Stomach (tissue), 19 donors: ENCODE measurements at places on chromosomes 13 and 19. TPM values are rescaled to one million over a fixed set of nuclear protein-coding genes. Genes with fewer than 3 reads are reported as not detected.

GRCh38 chr13:98677398-98677797 lies 75.1 kb downstream of the SLC15A1 start:
- DNase-seq: no peak

- DNase-seq: peak; percentile 82
These were observed 28.8 kb downstream of the EPN1 start for GRCh38 chr19:55703790-55704215.

DNA sequence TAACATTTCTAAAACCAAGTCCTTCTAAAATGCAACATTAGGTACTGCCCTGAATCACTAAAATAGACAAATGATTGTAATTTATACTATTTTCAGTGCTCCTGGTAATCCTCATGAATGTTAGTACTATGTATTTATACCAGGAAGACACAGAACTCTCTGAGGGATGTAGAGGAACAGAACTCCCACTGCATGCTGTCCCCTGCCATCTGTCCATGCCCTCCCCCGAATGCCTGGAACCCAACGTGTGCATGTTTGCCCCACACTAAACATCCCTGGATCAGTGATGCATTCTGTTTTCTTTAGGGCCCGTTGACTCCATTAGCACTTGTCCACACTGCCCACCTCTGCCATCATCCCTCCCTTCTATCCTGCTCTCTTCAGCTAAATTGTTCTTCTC lies 26.5 kb downstream of the ENOX1 start:
- no peak for DNase-seq

IL17D gene
- total RNA-seq: not detected

DNA sequence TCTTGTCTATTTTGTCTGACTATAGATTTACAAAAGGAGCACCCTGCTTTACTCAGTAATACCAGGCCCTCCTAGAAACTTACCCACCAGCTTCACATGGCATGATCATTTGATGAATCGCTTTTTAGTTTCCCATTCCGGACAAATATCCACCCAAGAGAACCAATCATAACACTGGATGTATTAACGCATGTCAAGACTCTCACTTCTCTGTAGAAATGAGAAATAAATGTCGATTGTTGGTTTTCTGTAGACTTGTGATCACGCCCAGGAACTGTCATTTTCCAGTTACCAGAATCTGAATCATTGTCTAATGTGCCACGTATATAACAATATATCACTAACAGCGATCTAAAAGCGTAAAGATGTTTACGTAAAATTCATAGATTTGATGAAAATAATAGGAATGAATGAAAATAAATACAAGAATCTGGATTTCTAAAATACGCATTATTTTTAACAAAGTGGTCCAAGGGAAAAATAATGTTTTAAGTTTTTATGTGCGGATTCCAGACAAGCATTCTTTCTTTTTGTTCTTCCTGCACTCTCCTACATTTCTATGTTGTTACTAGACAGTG lies 14.0 kb downstream of the CDX2 start:
- DNase-seq: no peak

BRME1 gene
- total RNA-seq: 2.0 TPM

PSG11 gene
- not detected for total RNA-seq

- DNase-seq: no peak
These were observed 143.4 kb downstream of the CYSLTR2 start for GRCh38 chr13:48797127-48797526.

DNA sequence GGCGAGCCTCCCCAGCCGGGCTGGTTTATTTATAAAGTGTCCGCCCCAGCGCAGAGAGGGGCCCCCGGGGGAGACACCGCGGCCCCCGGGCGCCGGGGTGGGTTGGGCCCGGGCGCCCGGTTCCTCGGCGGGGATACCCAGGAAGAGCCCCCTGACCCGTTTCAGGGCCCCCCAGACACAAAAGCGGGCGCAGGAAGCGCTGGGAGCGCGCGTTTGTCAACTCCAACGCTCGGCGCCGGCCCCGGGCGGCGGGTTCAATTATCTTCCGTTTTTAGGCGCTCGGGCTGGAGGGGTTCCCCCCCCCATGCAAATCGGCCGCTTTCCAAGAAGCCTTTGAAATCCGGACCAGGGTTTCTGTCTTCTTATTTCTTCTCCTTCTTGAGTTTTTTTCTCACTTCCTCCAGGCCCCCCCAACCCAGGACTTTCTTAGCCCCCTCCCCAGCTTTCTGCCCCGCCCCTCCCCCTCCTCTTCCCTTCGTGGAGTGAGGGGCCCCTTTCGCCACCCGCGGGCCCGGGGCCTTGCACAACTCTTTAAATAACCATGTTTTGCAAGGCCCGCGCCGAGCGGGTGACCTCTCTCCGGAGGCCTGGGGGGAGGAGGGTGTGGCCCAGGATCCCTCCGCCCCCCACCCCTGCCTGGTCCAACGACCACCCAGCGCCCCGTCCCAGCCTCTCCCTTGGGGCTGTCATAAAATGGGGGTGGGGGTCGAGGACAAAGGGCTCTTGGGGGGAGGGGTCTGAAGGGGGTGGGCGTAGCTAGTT lies 935 bp downstream of the ARID3A start:
- peak; percentile 76 for DNase-seq

GRCh38 chr13:112770504-112770903 lies 80.7 kb downstream of the ATP11A start:
- DNase-seq: no peak

DNA sequence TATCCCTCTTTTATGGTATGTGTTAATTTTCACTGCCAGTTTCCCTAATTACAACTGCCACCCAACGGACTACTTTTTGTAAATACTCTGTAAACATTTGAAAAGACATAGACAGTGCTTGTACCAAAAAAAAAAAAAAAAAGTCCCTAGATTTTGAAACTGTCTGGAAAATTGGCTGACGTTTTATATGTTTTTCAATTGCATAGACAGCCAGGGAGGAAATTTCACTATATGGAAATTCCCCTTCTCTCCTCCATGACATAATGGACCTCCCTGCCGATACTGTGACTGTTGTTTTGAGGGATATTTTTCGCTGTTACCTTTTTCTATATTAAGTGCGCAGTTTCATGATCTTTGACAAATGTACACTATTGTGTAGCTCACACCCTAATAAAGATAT lies 43.4 kb downstream of the C13orf42 start:
- DNase-seq: no peak

- DNase-seq: peak; percentile 92
These were observed 15.2 kb downstream of the UPF1 start for GRCh38 chr19:18846862-18847548.

- DNase-seq: no peak
These were observed 420.4 kb downstream of the EFNB2 start for GRCh38 chr13:106115081-106115480.

DNA sequence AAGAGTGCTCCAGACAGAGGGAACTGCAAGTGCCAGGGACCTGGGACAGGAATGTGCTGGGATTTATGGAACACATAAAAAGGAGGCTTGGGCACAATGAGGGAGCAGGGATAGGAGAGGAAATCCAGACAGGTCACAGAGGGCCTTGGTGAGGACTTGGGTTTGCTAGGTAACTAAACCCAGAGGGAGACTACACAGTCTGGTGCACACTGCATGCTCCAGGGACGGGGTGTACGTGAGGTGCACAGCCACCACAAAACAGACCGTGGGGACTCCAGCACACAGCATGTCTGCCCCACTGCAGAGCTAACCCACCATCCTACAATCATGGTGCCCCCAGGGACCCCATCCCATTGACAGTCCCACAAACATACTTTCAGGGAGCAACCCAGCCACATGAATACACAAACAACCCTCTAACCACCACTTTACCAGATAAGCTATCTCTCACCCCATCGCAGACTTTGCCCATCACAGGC lies 5.5 kb upstream of the ZFP36 start:
- no peak for DNase-seq

DNA sequence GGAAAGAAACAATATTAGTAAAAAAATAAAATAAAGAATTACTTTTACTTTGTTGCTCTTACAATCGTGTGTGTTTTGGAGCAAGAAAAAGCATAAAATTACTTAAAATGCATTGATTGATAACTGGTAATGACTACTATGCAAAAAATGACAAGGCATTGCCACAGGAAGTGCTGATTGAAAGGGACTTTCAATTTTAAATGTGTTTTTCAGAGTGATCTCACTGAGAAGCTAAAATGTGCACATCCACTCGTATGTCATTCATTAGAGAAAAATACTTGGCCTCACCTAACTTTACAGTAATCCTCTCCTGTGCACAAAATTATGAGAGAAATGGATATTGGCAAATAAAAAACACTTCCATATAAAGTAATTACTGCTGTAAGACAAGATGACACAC lies 934.9 kb downstream of the SLITRK6 start:
- no peak for DNase-seq

DNA sequence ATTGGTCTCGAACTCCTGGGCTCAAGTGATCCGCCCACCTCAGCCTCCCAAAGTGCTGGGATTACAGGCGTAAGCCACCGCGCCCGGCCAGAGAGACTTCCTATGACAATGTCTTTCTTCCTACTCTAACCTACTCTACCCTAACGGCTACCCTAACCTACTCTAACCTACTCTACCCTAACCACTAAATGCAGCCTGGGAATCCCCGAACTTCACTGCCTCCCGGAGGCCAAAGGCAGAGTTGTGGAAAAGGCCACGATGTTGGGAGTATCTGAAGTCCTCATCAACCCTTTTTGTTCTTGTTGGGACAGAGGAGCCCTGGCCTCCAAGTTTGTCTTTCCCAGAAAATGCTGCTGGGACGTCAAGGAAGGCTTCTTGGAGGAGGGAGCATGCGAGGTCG lies 967 bp upstream of the NR2C2AP start:
- no peak for DNase-seq

DNA sequence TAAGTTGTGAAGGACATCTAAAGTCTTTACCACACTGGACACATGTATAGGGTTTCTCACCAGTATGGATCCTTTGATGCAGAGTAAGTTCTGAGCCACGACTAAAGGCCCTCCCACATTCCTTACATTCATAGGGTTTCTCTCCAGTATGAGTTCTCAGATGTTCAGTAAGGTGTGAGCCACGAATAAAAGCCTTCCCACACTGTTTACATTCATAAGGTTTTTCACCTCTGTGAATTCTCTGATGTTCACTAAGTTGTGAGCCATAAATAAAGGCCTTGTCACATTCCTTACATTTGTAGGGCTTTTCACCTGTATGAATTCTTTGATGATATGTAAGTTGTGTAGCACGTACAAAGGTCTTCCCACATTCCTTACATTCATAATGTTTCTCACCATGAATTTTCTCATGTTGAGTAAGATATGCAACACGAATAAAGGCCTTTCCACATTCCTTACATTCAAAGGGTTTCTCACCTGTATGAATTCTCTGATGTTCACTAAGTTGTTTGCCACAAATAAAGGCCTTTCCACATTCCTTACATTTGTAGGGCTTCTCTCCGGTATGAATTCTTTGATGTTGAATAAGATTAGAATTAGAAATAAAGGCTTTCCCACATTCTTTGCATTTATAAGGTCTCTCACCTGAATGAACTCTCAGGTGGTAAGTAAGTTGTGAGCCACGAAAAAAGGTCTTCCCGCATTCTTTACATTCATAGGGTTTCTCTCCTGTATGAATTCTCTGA lies 29.8 kb downstream of the ZNF571 start:
- no peak for DNase-seq

DNA sequence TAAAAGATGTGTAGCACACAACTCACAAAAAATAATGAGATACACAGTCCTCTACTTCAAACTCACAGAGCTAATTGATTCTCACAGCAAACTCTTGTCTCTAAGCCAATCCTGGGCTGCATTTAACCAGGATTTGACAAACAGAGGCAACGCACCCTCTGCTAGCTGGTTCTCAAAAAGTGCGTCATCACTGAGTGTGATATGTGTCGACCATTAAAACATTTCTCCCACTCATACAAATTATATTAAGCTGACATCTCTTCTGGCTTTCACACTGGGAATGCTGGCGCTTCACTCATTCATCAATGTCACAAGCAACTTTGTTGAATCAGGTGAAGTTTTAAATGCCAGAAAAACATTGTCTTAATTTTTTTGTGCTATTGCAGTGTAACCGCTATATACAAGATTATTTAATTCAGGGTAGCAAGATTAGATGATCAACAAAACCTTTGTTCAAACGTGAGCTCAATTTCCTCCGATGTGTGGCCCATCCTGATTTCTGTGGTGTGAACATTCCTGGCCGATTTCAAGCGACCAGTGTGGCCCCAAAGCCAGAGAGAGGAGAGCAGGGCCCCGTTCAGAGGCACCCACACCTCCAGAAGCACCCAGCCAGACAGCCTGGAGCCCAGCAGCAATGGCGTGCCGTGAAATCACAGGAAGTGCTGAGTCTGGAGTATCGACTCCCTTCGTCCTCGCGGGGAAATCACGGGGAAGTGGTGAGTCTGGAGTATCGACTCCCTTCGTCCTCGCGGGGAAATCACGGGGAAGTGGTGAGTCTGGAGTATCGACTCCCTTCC lies 49.4 kb downstream of the RASA3 start:
- DNase-seq: no peak

DNA sequence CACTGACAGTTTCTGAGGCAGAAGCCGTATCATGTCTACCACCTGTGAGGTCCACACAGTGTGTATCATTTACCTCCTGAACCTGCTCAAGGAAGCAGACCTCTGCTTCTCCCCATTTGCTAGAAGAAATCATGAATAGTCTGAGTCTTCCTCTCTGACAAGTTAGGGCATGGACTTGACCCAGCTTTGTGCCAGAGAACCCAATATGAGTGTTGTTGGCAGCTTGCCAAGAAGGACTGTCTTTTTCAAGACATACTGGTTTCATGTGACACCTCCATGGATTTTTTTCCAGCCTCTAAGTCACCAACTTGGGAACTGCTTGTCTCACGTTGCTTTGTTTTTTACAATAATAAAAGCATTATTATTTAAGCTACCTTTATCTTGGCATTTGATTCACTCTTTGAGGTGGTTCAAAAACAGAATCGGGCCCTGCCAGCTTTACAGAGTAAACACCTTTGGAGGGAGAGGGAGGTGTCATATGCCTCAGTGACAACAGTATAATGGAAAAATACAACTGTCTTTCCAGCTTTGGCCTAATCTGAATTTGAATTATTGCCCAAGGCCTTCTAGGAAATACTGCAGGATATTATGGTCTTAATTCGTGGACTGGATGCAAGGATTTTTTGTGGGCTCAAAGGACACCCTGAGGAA lies 9.6 kb downstream of the ZNF211 start:
- DNase-seq: no peak

DNA sequence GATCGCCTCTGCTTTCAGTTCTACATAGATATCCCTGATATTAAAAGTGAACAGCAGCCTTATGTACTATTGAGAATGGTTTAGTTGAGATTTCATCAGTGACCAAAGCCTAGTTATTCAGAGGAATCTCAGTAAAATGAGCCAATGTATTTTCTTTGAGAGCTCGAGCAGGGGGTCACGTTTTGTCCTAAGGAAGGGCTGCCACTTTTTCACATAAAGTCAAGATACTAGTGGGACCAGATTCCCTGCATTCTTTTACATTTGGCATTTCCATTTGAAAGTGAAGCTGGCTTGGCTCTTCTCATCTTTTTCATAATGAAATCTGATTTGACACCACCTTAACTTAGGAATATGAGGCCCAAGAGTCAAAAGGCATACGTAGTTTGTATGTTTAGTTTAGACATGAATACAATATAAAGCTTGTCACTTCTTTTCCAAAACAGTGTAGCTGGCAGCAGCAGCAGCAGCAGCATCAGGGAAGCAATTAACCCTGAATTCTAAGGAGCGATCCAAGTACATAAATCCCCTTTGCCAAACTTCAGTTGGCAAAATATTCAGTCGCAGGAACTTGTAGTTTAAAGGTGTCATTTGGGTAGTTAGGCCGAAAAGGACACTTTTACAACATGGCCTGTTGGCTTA lies 1752.2 kb upstream of the PCDH20 start:
- no peak for DNase-seq

GRCh38 chr13:80037505-80037888 lies 303.4 kb downstream of the SPRY2 start:
- DNase-seq: no peak

BAX gene
- total RNA-seq: 36.4 TPM

- DNase-seq: no peak
These were observed 1567.4 kb downstream of the EFNB2 start for GRCh38 chr13:104967836-104968630.

ATP4B gene
- 554 TPM for total RNA-seq

AMER2 gene
- not detected for total RNA-seq
